ENCODE measurements at places on chromosomes 13 and 19.

- DNase-seq: no peak
These were observed 13.1 kb upstream of the HIF3A start for GRCh38 chr19:46283771-46284170.

DNA sequence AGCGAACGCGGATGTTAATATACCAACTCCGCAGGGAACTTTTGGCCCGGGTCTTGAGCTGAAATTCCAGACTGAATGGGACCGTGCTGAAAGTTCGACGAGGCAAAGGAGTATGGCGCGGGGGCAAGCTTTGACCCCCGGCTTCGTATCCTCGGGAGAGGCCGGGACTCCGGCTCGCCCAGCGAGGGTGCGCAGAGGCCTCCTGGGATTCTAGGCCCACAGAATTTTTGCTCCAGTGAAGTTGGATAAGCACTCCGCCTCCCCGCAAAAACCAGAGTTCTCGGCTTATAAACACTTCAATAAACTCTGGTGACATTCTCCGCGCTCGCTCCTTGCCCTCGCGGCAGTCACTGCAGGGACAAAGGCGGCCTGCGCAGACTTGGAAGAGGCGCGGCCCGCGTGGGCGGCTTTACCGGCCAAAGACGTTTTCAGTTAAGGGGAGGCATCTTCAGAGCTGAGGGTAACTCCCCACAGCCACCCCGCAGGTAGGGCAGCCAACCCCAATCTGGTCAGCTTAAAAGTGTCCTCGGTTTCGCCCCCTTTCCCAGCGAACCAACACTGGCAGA, 112.6 kb downstream of the KCNRG start:
- DNase-seq: peak; percentile 77

GRCh38 chr13:35514061-35514477, 37.6 kb upstream of the MAB21L1 start:
- DNase-seq: no peak

GRCh38 chr13:49388091-49388635, 55.7 kb downstream of the CAB39L start:
- no peak for DNase-seq

GRCh38 chr13:100409132-100409531, 179.5 kb downstream of the GGACT start:
- DNase-seq: peak; percentile 47

- no peak for DNase-seq
These were observed 20.4 kb upstream of the OBI1 start for GRCh38 chr13:78679329-78679728.

GRCh38 chr19:46901701-46902401, 41.1 kb downstream of the ARHGAP35 start:
- DNase-seq: no peak

- DNase-seq: no peak
These were observed 1.5 kb upstream of the TUBB4A start for GRCh38 chr19:6503407-6504201.

DNA sequence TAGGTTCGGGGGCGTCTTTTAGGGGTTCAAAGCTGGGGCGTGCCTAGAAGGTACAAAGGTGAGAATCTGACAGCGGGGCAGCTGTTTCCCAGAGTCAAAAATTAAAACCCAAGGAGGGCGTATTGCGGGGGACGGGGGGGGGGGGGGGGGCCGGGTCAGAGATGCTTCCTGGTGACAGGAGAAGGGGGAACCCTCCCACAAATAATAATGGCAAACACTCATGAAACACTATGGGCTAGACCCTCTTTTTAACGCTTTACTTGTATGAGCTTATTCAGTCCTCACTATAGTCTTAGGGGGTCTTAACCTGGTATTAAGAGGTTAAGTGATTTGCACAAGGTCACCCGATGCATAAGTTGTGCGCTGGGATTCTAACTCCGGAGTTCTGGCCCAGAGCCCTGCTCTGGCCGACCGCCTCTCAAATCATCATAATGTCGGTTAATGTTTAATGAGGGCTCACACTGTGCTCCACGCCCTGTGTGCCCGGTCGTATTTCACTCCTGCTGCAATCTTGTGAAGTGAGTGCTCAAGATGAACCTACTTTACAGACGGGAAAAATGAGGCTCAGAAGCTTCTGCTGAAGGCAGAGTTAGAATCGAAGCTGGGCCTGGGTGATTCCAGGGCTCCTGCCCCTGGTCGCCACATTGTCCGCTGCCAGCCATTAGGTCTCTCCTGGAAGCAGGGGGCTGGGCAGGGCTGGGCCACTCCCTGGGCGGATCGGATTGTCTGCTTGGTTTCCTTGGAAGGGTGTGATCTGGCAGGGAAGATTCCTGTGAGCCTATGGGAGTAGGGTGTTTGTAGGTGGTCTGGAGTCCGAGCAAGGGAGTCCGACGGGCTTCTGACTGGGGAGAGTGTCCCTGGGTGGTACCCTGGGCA, 964 bp downstream of the PAK4 start:
- DNase-seq: no peak

GRCh38 chr19:21569494-21569865, 64.1 kb downstream of the ZNF429 start:
- DNase-seq: no peak

GRCh38 chr13:36341718-36342117, 4.5 kb downstream of the SPART start:
- no peak for DNase-seq

DNA sequence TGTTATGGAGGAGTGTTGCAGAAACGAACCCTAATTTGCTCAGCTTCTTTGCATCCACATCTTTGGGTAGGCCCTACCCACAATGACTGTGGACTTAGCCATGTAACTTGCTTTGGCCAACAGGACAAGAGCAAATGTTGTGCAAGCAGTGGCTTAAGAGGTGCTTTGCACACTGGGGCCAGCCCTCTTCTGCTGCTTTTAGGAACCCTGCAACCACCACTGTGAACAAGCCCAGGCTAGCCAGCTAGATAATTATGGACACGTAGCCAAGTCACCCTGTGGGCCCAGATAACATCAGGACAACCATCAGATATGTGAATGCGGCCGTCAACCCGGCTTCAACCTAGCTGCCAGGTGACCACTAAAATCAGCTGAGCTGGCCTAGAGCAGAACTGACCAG, 17.1 kb downstream of the C19orf47 start:
- DNase-seq: no peak

GRCh38 chr19:55406826-55407549, 600 bp downstream of the UBE2S start:
- no peak for DNase-seq

GRCh38 chr13:49371943-49372613, 71.8 kb downstream of the CAB39L start:
- DNase-seq: no peak

GRCh38 chr19:32238076-32238475, 107.3 kb upstream of the ZNF507 start:
- DNase-seq: no peak

DNA sequence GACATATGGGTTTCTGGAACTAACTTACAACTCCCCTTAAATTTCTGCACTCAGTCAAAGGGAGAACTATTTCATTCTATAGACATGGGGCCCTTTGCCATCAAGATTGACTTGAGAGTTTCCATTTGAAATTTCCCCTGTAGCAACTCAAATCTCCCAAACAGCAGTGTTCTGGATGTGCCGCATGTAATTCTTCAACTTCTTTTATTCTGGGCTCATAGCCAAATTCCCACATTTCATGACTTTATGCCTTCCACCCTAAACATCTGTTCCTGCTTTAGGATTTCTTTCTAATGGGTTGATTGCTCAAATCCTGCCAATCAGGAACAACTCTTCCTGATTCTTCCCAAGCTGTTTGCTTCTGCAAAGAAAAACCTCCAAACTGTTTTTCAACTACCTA, 336.0 kb downstream of the TBC1D4 start:
- no peak for DNase-seq

DNA sequence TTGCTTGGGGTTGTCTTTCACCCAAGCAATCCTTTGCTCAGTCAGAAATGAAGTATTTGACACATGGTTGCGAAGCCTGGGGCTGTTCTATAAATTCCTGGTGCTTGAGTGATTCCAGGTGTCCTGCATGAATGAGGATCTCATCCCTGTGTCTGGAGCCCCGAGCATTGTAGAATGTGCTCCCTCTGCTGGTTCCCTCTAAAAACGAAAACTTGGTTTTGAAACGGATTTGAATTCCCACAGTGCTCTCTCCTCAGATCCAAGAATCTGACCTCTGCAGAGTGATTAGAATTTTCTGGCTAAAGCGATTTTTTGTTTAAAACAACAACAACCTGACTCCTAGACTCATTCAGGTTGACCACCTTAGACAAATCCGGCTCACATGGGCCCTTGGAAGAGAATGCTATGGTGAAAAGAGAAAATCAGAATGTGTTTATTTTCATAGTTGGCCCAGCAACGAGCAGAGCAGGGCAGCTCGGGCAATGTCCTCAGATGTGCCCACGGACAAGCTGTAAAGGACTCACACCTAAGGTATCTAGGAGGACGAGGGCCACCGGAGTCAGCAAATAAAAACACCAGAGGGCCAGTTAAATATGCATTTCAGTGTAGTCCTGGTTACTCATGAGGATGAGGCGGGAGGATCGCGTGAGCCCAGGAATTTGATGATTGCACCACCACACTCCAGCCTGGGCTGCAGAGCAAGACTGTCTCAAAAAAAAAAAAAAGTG, 8.7 kb upstream of the ATP12A start:
- peak; percentile 87 for DNase-seq

GRCh38 chr13:100298116-100298681, 209.3 kb downstream of the PCCA start:
- DNase-seq: no peak

DNA sequence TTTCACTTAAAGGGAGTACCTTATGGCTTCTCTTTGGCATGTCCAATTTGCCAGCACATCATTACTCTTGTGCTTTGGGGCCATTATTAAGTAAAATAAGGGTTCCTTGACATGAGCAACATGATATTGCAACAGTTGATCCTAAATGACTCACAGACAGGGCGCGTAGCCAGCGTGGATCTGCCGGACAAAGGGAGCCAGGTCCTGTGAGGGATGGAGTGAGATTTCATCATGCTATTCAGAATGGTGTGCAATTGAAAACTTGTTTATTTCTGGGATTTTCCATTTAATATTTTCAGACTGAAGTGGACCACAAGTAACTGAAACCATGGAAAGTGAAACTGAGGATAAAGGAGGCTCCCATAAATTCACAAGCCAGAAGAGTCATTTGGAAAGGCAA, 48.6 kb upstream of the WASF3 start:
- no peak for DNase-seq

DNA sequence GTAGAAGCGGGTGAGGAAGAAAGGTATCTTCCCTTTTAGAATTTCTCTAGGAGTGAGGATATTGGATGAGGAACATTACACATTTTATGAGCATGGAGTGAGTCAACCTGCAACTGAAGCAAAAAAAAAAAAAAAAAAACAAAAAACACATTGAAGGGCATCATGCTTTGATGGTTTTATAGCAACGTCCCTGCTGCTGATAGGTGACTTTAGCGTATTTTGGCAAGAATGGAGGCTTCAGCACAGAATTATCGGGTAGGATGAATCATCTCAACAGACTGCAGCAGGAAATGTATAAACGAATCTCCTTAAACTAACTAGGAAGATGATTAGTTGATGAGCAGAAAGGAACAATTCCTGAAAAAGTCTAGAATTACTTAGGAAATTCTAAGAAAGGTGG, 1359.6 kb upstream of the ATXN8OS start:
- no peak for DNase-seq

DNA sequence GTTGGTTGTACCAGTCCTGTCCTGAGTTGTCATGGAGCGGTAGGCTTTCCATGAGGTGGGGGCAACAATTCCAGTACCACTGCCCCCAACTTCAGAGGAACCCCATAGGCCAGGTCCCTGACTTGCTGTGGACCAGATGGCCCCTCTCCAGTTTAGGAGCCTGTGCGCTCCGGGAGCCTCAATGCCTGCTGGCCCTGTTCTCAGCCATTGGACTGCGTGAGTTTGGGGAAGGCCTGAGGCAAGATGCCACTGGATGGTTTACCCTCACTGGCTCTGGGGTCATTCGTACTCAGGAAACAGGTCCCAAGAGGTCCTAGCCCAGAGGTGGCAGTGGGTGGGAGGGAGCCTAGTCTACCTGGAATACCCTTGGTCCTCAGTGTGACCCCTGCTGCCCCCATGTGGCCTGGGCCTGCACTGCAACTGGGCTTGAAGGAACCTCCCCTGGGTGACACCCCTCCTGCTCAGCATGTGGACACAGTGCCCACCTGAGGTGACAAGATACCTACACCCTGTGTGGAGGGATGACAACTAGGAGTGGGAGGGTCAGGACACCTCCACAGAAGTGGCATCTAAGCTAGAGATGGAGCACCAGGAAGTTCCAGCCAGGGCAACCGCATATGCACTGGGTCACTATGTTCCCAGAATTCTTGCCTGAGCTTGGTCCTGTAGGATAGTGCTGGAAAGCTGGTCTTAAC, 6.0 kb upstream of the PRR19 start:
- peak; percentile 91 for DNase-seq

DNA sequence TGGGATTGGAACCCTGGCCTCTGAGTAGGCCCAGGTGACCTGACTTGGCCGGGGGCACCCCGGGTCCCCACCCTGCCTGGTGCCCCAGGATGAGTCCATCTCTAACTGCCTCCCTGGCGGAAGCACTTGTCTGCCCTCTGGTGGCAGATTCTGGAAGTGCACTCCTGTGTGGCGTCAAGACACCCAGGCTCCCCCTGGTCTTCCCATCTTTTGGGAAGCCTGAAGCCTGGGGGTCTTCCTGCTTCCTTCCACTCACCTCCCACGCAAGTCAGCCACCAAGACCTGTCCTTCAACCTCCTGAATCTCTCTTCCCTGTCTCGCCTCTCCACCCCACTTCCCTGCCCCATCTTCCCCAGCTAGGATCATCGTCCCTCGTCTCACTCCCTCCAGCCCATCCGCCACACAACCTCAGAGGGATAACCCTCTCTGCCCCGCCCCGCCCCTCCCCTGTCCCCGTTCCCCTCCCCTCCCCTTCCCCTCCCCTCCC, 7.4 kb downstream of the RABAC1 start:
- peak; percentile 94 for DNase-seq

DNA sequence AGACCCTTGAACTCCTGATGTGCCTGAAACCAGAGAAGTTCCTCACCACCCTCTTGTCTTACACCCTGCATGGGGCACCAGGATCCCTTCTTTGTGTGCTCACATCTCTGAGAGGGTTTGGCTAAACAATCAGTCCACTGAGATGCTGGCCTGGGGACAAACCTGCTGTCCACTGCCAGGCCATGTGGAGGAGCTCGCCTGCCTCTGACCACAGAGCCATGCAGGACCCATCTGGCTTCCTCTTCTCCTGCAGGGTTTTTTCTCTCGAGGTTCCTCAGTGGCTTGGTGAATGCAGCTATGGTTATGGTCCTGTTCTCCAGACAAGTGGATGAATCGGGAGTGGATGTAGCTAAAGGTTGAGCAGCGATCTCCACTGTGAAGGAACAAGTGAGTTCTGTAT, 49.1 kb upstream of the MEDAG start:
- DNase-seq: no peak

- peak; percentile 37 for DNase-seq
These were observed 137.1 kb upstream of the ATXN8OS start for GRCh38 chr13:69970520-69970919.
